ENCODE measurements at places on chromosomes 12 and 14. TPM values are rescaled to one million over a fixed set of nuclear protein-coding genes. Genes with fewer than 3 reads are reported as not detected.

NKX2-1 gene
- total RNA-seq = not detected

DNA sequence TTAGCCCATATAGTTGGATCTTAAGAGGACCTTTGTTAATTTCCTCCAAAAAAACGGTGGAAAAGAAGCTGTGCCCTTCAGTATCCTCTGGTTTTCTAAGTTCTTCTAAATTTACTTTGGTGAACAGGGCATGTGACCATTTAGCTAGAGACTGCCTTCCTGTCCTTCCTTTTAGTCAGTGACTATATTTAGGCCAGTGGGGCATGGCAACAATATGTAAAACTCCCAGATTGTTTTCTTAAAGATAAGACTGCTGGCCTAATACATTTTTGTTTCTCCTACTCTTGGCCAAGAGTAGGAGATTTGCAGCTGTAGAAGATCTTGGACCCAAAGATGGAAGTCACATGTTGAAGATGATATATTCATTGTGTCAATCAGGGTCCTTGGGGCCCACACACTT, 325.1 kb upstream of the DCN start:
- H3K4me3 ChIP-seq = no peak overlapping the region
- DNase-seq = no peak
- no peaks in the 10 kb centered on the region for H3K4me1 ChIP-seq
- H3K27ac ChIP-seq = no peak overlapping the region
- H3K36me3 ChIP-seq = no peaks in the 10 kb centered on the region

DNA sequence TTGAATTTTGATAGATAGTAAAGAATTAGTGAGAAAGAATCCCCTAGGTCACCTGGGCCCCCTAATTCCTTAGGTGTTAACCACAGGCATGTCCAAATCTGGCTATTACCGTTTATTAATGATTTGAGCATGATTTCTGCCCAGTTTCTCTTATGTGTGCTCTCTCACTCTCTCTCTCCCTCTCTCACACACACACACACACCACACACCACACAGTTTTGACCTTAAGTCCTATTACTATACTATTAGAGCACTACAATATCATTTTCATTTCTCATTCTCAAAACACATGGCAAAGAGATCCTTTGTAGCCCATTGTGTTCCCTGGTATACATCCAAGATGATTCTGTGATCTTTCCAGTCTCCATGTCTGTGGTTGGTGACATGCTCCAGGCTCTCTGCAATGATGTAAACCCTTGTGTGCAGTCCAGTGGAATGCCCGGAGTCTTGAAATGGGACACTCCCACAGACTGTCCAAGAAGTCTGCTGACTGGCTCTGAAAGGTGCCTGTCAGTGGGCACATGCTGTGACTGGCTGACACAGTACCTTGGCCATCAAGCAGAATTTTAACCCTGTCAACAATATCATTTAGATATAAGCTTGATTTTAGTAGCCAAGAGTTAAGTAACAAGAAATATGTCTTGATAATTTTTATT, 96.2 kb downstream of the FIGNL2 start:
- no peak for DNase-seq
- H3K27me3 ChIP-seq = peaks cover 2% of the 10 kb centered on the region
- H3K36me3 ChIP-seq = peaks cover 3% of the 10 kb centered on the region
- H3K4me3 ChIP-seq = no peak overlapping the region

- H3K27me3 ChIP-seq = peaks cover 3% of the 10 kb centered on the region
- peaks cover 33% of the 10 kb centered on the region for H3K4me1 ChIP-seq
- H3K27ac ChIP-seq = peak overlapping the region; percentile 91
- peak overlapping the region; percentile 98 for H3K4me3 ChIP-seq
Measured at GRCh38 chr14:103563226-103563620, 463 bp downstream of the COA8 start.

Data from glutamatergic neuron (in vitro differentiated cells).